HFFc6 (cell line): ENCODE measurements at places on chromosomes 5 and 9. TPM values are rescaled to one million over a fixed set of nuclear protein-coding genes. Genes with fewer than 3 reads are reported as not detected.

DNA sequence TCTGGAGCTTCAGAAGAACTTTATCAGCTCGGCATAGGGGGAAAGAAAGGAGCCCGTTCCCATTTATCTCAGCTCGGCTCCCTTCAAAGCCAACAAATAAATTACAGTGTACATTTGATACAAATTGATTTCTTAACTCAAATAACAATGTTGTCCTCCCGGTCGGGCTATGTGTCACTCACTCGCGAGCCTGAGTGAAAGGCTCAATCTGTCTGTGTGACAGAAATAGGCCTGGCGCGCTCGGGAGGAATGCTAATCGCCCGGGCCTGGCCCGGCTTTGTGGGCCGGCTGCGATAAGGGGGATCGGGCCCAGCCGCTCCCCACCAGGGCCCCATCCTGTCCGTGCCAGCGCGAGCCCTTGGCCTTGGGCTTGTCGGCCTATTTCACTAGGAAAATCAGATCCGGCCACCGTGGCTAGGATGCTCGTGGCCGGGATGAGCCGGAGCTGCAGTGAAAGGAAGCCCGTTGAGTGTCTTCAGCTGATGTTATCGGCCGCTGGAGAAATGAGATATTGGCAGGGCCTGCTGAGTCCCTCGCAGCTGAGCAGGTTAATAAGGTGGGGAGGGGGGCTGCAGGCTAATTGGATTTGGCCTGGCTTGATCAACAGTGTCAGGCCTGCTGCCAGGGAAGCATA, 258.7 kb downstream of the IRX1 start:
- no peak for DNase-seq

- DNase-seq: no peak
Observed at GRCh38 chr5:76664079-76664478, 40.9 kb upstream of the F2RL2 start.

GRCh38 chr9:121322737-121323448, 47.2 kb downstream of the STOM start:
- no peak for DNase-seq

GRCh38 chr9:134485653-134486052, 155.9 kb upstream of the COL5A1 start:
- DNase-seq: no peak

DNA sequence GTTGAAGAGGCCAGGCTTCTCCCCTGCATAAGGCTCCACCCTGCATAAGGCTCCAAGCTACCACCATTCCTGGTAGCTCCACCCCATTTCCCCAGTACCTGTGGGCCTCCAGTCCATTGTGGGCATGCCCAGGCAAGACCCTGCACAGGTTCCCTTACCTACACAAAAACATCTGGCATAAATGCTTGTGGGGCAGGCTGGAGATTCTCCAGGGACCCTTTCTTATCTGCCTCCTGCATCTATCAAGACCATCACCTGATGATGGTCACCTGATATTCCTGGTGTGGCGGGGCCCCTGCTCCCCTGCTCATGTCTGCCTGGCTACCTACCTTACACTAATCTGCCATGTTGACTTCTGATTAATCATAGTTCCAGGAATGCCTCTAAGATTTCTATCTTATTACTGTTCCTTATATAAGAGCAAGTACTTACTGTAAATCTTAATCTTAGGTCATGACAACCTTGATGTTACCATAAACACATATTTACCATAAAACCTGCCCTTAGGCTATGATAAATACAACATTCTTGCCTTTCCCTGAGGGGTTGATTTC, 41.0 kb downstream of the FGD3 start:
- DNase-seq: no peak

GRCh38 chr9:123725389-123725788, 204.5 kb downstream of the DENND1A start:
- DNase-seq: peak; percentile 8

GRCh38 chr5:142013734-142014521, 1.1 kb upstream of the GNPDA1 start:
- DNase-seq: peak; percentile 83

GRCh38 chr5:89450149-89450538, 567.2 kb upstream of the MEF2C start:
- no peak for DNase-seq

- DNase-seq: no peak
Observed at GRCh38 chr5:167708449-167708848, 583.0 kb upstream of the WWC1 start.

GRCh38 chr9:90455316-90455715, 187.3 kb downstream of the DIRAS2 start:
- no peak for DNase-seq

DNA sequence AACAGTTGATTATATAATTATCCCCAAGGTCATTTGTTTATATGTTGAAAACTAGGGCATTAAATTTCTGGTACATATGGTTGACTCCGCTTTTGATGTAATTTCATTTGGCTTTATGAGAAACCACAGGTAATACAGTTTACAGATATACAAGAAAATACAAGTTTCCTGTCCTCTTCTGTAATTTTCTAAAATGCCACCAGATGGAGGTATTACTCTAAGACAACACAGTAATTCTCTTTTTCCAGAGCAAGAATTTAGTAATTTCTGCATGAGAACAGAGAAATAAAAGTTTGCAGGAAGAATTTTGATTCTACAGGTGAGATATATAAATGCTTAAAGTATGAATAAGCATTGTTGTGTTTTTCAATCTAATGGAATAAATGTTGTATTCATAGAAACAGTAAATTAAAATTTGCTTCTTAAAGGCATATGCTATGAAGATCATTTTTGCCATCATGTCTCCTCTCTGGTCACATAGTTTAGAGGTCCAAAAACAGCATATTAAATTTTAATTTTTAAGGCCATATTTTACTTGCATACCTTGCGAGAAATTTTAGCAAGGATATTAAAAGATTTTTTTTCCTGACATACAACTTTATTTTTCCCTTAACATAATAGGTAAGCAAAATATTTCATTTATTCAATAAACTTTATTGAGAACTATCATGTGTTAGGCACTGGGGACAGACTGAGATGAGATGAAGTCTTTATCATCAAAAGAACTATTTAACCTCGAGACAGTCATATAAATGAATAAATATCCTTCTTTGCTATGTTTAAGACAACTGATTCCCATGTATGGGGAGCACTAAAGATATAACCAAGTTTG, 22.7 kb downstream of the CHD1 start:
- peak; percentile 59 for DNase-seq

GRCh38 chr5:76874088-76874581, 24.3 kb downstream of the S100Z start:
- DNase-seq: no peak

DNA sequence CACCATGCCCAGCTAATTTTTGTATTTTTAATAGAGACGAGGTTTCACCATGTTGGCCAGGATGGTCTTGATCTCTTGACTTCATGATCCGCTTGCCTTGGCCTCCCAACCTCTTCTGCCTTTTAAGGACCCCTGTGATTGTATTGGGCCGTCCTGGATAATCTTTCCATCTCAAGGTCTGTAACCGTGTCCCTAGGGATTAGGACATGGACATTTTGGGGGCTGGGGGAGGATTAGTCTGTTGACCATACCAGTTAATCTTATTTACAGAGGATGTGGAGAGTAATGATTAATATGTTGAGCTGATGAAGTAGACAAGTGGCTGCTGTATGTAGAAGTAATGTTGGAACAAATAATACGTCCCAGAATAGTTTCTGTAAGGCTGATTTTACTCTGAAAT, 23.1 kb downstream of the LNPEP start:
- DNase-seq: no peak

GRCh38 chr5:120304663-120305062, 159.4 kb upstream of the PRR16 start:
- DNase-seq: peak; percentile 88

DNA sequence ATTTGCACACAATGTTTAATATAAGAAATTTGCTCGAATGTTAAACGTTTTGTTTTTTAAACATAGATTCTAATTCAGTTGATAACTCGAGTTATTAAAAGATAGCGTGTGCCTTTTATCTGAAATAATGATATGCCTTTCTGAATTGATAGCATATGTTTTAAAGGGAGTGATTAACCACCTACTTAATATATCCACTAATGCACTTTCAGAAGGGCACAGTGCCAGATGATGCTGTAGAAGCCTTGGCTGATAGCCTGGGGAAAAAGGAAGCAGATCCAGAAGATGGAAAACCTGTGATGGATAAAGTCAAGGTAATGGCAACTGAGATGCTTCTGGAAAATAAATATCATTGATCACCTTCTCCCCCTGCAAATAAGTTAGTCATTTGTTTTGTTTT, 53.9 kb downstream of the ERAP1 start:
- no peak for DNase-seq

GRCh38 chr5:134594336-134594735, 38.3 kb downstream of the SAR1B start:
- no peak for DNase-seq

DNA sequence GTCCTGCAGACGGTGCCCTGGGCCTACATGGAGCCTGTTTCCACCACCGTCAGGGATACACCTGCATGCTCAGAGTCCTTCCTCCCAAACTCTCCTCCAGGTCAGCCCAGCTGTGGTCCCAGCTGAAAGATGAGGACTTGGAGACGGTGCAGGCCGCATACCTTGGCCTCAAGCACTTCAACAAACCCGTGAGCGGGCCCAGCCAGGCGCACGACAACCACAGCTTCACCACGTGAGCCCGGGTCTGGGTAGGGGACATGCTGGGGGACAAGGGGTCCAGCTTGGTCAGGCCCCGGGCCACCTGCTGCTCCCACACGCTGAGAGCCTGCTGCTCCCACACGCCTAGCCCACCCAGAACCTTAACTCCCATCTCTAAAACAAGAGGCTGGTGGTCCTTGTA, 16.6 kb upstream of the CARD19 start:
- no peak for DNase-seq

GRCh38 chr5:116695681-116696080, 121.1 kb upstream of the SEMA6A start:
- DNase-seq: no peak

GRCh38 chr5:164224772-164225171, 719.4 kb downstream of the MAT2B start:
- DNase-seq: no peak

Gene GBGT1
- 1.2 to 1.5 TPM (median 1.5 TPM) in 3 replicates for total RNA-seq

Gene C7
- total RNA-seq: not detected in 3 replicates

Gene FOXD4L3
- total RNA-seq: not detected in 2 replicates

Gene EMB
- not detected in 3 replicates for total RNA-seq

Gene HMMR
- 16.2 to 37.0 TPM (median 32.0 TPM) in 3 replicates for total RNA-seq

Gene SHROOM1
- total RNA-seq: 7.8 to 12.2 TPM (median 8.7 TPM) in 3 replicates

Gene AK1
- total RNA-seq: 109 to 126 TPM (median 115 TPM) in 3 replicates
